ENCODE measurements at places on chromosomes 7 and 10.

GRCh38 chr10:124625831-124626238 lies 118.3 kb downstream of the FAM53B start:
- DNase-seq, result no peak

DNA sequence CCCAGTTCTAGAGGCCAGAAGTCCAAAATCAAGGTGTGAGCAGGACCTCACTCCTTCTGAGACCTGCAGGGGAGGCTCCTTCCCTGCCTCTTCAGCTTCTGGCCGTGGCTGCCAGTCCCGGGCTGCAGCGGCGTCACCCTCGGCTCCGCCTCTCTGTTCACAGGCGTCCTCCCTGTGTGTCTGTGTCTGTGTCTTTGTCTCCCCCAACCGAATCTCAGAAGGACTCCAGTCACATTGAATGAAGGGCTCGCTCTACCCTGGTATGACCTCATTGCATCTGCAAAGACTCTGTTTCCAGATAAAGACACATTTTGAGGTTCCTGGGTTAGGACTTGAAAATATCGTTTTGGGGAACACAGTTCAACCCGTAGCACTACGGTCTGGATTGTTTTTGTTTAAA lies 33.1 kb upstream of the GALNT11 start:
- DNase-seq, result peak; percentile 8

DNA sequence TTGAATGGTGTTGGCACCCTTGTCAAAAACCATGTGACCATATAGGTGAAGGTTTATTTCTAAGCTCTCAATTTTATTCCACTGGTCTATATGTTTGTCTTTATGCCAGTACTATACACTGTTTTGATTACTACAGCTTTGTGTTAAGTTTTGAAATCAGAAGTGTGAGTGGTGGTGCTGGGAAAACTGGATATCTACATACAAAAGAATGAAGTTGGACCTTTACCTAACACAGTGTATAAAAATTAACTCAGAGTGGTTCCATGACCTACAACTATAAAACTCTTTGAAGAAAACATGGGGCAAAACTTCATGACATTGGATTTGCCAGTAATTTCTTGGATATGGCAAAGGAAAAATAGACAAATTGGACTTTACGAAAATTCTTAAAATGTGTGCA lies 112.2 kb downstream of the NRF1 start:
- DNase-seq, result no peak

GRCh38 chr10:21995557-21995956 lies 8.0 kb downstream of the DNAJC1 start:
- DNase-seq, result no peak

DNA sequence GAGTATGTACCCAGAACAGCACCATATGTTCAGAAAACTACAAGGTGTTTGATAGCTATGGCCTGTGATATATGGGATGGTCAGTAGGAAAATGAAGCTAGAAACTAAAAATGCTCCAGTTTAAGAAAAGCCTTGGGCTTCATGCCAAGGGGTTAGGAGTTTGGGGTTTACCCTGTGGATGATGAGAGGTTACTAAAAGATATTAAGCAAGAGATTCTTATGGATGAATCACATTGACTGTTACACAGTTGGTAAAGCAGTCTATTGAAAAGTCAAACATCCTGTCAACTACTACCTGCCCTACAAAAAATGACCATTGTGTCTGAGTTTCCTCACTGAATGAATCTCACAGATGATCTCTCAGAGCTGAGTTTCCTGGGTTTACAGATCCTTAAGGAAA lies 166.2 kb upstream of the INHBA start:
- no peak for DNase-seq

- DNase-seq, result no peak
Observed at GRCh38 chr7:4085937-4086691, 596.0 kb upstream of the FOXK1 start.

DNA sequence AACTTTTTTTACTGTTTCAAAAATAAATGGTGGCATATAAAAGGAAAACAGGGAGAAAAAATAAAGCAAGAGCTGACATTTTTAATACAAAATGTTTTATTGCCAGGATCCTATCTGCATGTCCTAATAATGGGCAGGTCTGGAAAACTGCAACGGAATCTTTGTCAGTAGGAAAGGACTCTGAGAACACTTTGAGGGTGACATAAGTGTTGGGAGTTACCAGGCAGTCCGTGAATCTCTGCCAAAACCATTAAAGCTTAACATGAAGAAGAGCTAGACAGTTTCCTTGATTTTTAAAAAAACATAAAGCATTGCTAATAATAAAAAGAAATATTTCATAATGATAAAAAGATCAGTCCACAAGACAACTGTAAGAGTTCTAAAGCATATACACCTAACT lies 80.7 kb downstream of the AGMO start:
- DNase-seq, result no peak

DNA sequence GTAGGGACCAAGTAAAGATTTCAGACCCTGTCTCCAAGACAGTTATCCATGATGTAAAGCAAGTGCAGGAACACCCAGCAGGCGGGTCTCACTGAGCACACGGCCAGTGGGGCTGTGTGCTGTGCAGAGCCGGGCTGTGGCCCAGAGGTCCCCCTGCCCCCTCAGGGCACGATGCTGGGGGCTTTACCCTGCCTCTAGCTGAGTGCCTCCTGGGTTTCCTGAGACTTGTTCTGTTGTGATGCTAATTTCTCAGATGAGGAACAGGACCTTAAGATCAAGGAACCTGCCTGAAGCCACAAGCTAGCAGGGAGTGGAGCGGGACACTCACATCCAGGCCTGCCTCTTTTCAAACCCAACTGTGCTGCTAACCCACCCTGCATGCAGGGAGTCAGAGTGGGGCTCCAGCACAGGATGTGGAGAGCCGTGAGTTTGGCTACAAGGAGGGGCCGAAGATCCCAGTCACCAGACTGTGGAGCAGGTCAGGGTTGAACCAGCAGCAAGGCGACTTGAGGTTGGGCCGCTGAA lies 76.1 kb upstream of the LYZL2 start:
- no peak for DNase-seq

DNA sequence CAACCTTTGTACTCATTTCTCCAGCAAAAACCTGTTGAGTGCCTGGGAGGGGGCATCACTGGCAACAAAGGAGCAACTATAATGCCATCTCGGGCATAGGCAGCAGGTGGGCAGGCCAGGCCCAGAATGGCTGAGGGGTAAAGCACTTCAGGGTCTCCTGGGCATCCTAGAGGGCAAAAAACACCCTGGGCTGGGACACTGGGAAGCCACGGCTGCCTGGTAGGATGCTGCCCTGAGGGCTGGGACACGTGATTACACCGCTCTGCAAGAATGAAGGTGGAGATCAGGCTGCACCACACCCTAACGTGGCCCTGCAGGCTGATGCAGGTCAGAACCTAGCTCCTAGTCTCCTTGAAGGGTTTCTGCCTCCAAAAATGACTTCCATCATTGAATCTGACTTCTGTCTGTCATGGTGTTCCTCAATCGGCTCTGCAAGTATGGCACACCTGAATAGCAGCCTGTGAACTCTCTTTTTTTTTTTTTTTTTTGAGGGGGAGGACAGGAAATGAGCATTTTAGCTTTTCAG lies 4.5 kb upstream of the TRAPPC14 start:
- no peak for DNase-seq

DNA sequence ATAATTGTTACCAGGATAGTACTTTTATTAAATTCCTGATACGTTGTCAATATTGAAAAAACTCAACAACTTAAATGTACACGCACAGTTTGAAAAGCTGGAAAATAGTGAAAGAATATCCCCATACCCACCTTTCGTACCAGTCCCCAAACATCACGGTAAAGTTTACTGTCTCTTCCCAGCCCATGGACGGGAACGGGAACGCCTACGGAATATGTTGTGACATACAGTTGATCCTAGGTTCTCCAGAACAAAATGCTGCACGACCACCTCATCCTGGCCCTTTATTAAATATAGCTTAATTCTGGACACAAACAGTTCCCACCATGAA lies 527 bp upstream of the BCAP29 start:
- DNase-seq, result no peak

GRCh38 chr7:26097837-26098668 lies 53.9 kb upstream of the NFE2L3 start:
- DNase-seq, result no peak

- no peak for DNase-seq
Observed at GRCh38 chr10:13859979-13860654, 273.4 kb downstream of the PRPF18 start.

GRCh38 chr7:132750096-132750495 lies 173.8 kb upstream of the PLXNA4 start:
- no peak for DNase-seq

GRCh38 chr7:66142996-66143395 lies 28.3 kb downstream of the CRCP start:
- no peak for DNase-seq

DNA sequence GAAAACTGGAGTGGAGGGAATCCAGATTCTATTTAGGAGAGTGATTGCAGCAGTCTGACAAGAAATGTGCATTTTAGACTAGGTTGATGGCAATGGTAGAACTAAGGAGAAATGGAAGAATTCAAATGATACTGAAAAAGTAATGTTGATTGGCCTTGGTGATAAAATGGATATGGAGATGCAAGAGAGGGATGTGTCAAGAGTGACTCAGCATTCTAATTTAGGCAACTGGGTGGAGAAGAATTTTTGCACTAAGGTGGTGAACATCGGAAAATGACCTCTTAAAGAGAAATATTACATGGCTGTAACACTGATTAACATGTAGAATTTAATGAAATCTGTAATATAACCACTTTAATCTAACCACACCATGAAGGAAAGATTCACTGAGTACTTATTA lies 806.5 kb downstream of the PHTF2 start:
- no peak for DNase-seq

GRCh38 chr10:17151716-17152115 lies 22.1 kb upstream of the CUBN start:
- DNase-seq, result no peak

GRCh38 chr7:135692055-135692454 lies 29.7 kb downstream of the STMP1 start:
- DNase-seq, result no peak

- no peak for DNase-seq
Observed at GRCh38 chr10:117373823-117374505, 1.3 kb downstream of the PDZD8 start.

GRCh38 chr10:34348917-34349485 lies 466.1 kb downstream of the PARD3 start:
- DNase-seq, result peak; percentile 7

DNA sequence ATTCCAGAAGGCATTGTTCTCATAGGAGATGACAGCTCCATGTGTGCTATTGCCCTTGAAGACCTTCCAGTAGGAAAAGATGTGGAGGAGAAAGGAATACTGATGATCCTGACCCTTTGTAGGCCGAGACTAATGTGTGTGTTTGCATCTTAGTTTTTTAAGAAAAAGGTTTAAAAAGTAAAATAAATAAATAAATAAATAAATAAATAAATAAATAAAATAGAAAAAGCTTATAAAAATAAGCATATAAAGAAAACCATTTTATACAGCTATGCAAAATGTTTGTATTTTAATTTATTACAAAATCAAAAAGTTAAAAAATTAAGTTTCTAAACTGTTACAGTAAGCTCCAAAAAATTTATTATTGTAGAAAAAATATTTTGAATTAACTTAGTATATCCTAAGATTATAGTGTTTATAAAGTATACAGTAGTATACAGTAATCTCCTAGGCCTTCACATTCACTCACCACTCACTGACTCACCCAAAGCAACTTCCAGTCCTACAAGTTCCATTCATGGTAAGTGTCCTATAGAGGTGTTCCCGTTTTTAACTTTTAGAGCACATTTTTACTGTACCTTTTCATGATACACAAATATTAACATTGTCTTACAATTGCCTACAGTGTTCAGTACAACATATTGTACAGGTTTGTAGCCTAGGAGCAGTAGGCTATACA lies 435.2 kb upstream of the SEMA3A start:
- DNase-seq, result no peak

GRCh38 chr10:11255156-11255555 lies 237.5 kb downstream of the CELF2 start:
- no peak for DNase-seq

DNA sequence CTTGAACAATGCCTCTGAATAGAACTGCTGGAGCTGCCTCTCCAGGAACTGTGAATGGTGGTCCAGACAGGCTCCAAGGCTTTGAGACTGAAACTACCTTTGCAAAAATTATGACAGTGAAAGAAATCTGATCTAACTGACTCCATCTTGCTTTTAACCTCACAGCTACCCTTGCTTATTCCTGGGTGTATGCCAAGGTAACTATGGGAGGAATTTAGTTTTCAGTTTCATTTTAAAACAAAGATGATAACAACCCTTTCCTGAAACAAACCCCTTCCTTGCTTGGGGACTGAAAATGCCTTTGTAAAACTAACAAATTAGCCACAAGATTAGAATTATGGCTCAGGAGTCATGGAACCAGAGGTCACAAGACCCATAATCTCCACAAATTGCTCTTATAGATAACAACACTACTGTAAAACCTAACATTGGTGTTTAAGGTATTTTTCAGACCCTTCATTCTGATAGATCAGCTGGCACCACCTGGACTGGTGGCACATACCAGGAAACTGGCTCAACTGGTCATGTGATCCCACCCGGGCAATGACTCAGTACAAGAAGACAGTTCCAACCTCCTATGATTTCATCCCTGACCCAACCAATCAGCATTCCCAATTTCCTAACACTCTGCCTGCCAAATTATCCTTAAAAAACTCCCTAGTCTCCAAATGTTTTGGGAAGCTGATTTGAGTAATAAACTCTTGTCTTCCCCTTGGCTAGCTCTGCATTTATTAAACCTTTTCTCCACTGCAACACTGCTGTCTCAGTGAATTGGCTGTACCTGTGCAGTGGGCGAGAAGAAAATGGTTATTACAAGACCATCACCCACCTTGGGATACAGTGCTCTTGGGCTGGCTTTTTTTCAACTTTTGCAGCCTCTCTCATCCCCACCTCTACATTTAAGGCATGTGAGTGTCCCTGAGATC lies 608.1 kb downstream of the TYW1 start:
- no peak for DNase-seq

Data from stimulated activated CD8-positive, alpha-beta memory T cell treated with anti-CD3 and anti-CD28 coated beads, Interleukin-4, amount 100 ng/mL, for 1 hour (primary cell).